Omental fat pad (tissue), 4 donors: ENCODE measurements at places on chromosomes 6 and 20.

GRCh38 chr6:43891072-43891870 is 121.3 kb downstream of the VEGFA start:
- no peak for DNase-seq

DNA sequence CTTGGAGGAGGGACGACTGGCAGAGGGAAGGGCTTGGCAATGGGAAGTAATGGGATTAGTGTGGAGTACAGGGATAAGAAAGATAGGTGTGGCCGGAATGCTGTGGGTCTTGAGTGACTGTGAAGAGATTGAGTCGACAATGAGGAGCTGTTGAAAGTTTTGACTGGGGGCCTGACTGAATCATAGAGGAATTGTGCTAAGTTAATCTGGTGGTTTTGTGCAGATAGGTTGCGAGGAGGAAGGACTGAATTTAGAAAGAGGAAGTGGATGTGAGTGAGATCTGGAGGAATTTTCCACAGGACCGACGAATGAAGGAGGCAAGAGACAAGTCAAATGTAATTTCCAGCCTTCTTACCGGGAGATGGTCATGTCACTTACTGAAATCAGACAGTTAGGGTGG is 143.9 kb upstream of the RALGAPA2 start:
- no peak for DNase-seq

DNA sequence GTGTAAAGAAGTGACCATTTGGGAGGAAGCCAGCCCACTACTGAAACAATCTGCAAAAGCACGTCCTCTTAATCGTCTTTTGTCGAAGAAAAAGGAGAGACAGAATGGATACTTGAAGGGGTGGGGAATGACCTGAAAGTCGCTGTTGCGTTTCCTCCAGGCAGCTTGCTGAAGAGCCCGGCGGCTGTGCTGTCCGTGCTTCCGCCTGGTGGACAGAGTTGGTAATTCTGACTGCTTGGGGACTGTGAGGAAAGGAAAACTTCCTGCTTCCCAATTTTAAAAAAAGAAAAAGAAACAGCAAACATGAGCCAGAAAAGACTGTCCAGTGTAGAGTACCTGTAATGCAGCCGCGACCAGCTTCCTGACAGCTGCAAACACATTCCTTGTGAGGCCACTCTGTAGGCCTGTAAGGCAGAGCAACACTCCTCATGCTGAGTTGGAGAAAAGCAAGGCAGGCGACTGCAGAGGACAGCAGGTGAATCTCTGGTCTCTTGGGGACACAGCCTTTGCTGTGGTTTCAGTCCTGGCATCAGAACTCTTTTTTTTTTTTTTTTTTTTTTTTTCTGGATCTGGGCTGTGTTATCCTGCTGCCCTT is 251.1 kb upstream of the TBX18 start:
- no peak for DNase-seq

DNA sequence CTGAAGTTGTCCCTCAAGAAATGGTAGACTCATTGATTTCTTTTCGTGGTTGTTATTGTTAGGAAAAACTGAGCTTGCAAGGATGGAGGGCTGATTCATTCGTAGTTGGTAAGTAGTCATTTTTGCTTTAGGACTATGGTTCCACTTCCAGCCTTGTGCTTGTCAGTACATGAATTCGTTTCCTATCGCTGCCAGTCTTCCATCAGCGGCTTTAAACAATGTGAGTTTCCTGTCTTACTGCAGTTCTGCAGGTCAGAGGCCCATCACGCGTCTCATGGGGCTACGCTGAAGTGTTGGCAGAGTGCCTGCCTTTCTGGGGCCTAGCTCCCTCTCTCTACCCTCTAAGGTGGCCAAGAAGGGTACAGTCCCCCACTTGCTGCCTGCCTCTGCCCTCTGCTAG is 11.4 kb upstream of the MDFI start:
- no peak for DNase-seq

GRCh38 chr6:29981211-29981812 is 39.0 kb downstream of the HLA-A start:
- DNase-seq: no peak

GRCh38 chr6:88561034-88561953 is 395.1 kb upstream of the CNR1 start:
- no peak for DNase-seq

DNA sequence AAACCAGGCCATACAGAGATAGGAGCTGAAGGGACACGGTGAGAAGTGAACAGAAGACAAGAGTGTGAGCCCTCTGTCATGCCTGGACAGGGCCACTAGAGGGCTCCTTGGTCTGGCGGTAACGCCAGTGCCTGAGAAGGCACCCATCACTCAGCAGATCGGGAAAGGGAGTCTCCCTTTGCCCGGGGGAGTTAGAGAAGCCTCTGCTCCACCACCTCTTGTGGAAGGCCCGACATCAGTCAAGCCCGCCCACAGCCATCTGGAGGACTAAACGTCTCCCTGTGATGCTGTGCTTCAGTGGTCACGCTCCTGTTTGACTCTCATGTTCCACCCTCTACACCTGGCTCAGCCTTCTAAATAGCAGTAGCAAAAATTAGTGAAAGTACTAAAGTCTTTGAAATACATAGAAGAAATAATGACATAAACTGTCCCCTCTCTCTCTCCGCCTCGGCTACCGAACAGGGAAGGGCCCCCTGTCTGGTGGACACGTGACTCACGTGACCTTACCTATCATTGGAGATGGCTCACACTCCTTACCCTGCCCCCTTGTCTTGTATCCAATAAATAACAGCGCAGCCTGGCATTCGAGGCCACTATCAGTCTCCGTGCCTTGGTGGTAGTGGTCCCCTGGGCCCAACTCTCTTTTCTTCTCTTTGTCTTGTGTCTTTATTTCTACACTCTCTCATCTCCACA is 66.7 kb downstream of the RPP21 start:
- DNase-seq: no peak

GRCh38 chr6:133945158-133945557 is 7.9 kb upstream of the TBPL1 start:
- no peak for DNase-seq

GRCh38 chr20:1621316-1621715 is 1.5 kb upstream of the SIRPB1 start:
- no peak for DNase-seq

GRCh38 chr6:11598687-11599086 is 61.1 kb downstream of the TMEM170B start:
- no peak for DNase-seq

DNA sequence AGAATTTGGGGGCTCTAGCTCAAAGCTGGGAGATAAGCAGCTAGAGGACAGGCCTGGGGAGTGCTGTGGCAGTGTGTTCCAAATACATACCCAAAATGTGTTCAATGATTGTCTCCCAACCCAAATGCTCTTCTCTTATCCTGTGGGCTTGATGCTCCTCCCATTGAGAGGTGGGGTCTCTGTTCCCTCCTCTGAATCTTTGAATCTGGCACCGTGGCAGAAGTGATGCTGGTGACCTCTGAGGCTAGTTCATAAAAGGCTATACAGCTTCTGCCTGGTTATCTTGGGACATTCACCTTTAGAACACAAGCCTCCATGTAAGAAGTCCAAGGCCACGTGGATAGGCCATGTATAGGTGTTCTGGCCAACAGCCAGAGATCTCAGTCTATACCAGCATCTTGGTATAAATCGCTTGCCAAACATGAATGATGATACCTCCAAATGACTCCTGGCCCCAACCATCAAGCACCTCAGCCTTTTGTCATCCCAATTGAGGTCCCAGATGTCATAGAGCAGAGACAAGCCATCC is 15.9 kb upstream of the MYBL2 start:
- no peak for DNase-seq

GRCh38 chr20:62087227-62087626 is 21.5 kb upstream of the TAF4 start:
- DNase-seq: no peak

- DNase-seq: no peak
These were observed 205.8 kb downstream of the TRDN start for GRCh38 chr6:123430970-123431369.

- no peak for DNase-seq
These were observed 7.0 kb upstream of the APMAP start for GRCh38 chr20:24999568-24999967.

DNA sequence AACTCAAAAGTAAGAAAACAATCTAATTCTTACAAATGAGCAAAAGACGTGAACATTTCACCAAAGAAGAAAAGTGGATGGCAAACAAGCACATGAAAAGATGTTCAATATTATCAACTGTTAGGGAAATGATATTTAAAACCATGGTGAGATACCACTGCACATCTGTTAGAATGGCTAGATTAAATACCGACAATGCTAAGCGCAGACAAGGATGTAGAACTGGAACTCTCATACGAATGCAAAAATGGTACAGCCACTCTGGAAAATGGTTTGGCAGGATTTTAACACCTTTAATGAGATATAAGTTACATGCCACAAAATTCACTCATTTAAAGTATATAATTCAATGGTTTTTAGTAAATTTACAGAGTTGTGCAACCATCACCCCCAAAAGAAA is 44.6 kb upstream of the NFATC2 start:
- no peak for DNase-seq

- DNase-seq: no peak
These were observed 10.9 kb upstream of the MAS1 start for GRCh38 chr6:159879856-159880255.

DNA sequence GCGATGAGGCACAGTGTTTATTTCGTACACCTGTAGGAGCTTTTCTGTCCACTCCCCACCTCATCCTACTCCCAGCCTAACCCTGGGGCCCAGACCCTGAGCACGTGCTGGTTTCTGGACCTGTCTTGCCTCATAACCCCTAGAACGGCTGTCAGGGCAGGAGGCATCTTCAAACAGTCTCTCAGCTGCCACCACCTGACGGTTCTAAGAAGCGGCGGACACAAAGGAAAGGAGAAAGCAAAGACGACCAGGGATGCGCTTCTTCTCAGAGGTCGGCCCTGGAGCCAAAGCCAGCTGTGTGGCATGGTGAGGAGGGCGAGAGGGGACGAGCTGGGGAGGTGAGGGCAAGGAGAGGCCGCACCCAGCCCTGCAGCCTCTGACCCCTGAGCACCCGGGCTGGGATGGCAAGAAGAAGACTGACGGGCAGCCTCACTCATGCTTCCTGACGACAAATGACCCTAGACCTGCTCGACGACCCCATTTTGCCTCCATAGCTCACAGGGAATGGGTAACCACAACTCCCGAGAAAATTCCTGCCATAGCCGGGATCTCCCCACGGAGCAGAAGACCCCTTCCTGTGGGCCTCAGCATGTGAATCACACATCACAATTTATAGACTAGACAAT is 62.1 kb downstream of the WDR27 start:
- DNase-seq: no peak

DNA sequence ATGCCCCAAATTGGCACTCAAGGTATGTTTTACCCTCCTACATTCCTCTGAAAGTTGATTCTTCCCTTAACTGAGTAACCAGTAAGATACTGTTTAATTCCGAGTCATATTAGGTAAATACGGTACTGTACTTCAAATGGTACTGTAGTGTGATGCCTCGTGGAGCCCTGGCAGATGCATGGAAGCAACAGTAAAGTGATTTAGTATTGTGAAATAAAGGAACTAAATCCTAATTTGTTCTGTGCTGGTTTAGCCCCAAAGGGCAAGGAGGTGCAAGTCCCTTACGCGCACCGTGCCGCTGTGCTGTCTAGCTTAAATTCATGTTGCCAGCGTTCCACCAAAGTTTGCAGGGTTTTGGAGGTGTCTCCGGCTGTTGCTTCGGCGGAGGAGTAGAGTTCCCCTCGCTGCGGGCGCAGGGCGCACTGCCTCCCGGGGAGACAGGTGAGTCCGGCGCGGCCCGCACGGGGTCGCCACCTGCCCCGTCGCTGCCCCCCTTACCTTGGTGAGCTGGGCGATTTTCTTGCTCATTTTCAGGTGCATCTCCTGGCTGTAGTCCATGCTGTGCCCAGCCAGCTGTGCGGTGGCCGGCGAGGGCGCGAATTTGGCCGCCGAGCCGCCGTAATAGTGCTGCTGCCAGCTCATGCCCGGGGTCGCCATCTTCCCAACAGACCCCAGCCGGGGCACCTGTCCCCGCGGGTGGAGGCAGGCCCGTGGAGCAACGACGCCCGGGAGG is 655 bp downstream of the FAM184A start:
- DNase-seq: no peak

DNA sequence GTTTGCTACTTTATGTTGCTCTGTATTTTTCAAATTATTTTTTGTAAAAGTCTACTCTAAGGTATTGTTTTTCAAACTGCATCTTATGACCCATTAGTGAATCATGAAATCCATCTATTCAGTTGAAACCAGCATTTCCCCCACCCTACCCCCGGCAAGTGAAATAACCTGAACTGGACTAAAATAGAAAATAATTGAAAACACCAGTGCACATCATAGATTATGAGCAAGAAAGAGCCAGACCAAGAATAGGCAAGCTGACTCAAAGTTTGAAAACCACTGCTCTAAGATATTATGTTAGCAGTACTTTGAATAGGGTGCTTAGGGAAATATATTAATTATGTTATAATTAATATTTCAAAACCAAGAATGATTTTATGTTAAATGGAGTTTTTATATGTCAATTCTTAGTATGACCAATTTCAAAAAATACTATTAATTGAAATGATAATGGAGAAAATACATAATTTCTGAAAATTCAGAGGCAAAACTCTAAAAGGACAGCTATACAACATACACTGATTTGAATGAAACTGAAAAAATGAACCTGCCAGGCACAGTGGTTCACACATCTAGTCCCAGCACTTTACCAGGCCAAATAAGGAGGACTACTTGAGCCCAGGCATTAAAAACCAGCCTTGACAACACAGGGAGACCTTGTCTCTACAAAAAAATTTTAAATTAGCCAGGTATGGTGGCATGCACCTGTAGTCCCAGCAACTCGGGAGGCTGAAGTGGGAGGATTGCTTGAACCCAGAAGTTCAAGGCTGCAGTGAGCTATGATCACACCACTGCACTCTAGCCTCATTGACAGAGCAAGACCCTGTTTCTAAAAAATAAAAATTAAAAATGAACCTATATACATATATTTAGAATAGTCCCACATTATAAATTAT is 112.0 kb downstream of the CDK19 start:
- no peak for DNase-seq

DNA sequence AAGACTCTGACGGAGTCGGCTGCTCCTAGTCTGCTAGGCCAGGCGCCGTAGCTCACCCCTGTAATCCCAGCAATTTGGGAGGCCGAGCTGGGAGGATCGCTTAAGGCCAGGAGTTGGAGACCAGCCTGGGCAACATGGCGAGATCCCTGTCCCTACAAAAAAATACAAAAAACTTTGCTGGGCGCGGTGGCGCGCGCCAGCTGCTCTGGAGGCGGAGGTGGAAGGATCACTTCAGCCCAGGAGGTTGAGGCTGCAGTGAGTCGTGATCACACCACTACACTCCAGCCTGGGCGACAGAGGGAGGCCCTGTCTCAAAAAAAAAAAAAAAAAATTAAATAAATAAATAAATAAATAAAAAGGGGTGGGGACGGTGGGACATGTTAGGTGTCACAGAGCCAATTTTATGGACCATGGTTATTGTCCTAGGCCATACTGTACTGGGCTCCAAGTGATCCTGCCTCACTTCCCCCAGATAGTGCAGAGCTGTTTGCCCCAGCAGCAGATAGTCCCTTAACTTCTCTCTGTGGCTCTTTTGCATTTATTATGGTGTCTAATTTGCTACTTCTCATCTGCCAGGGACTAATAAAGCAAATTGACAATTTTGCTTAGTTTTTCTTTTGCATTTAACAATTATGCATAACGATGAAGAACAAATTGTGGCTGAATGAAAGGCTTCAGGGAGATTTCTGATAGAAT is 5.2 kb downstream of the PI16 start:
- DNase-seq: no peak

- DNase-seq: no peak
These were observed 295.5 kb upstream of the PRDM1 start for GRCh38 chr6:105790635-105791034.

- DNase-seq: no peak
These were observed 25.8 kb downstream of the HLA-C start for GRCh38 chr6:31246051-31246521.
